ENCODE measurements at places on chromosomes 2 and 18.

DNA sequence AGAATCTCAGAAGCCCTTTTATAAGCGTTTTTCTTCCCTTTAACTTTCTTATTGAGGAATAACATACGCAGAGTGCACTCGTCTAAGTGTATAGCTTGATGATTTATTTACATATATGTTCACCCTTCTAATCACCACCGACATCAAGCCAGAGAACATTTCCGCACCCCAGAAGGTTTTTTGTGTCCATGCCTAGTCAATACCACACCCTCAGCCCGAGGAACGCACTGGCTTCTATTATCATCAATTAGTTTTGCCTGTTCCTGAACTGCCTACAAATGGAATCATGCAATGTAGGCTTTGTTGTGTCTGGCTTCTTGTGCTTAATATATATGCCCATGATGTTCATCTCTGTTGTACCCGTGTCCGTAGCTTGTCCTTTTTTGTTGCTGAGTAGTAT is 27.7 kb downstream of the SDC1 start:
- no peak for DNase-seq

GRCh38 chr18:45738660-45739059 is 14.7 kb downstream of the SLC14A1 start:
- no peak for DNase-seq

- DNase-seq, result no peak
Measured at GRCh38 chr2:71419976-71420375, 33.4 kb upstream of the DYSF start.

DNA sequence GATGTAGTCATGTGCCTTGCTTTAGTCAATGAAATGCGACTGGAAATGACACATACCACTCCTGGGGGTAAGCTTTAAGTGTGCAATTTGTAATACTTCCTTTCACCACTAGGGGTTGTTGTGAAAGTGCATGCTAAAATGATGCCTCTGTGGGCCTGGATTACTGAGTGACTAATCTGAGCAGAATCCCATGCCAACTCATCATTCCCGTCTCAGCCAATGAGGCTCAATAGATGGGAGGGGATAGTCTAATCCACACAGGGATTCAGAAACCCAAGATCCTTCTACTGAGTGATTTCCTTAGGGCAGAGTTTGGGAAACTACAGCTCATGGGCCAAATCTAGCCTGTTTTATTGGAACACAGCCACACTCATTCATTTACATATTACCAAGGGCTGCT is 54.0 kb downstream of the HRH4 start:
- no peak for DNase-seq

DNA sequence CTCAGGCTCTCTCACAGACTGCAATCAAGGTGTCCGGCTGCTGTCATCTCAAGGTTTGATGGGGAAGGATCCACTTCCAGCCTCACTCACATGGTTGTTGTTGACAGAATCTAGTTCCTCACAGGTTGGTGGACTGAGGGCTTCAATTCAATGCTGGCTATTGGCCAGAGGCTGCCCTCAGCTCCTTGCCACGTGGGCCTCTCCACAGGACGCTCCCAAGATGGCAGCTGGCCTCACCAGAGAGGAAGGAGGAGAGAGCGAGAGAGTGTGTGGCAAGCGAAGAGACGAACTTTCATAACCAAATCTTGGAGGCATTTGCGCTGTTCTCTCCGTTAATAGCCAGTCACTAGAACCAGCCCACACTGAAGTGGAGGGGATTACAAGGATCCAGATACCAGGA is 13.5 kb upstream of the DNMT3A start:
- DNase-seq, result no peak

- DNase-seq, result no peak
Measured at GRCh38 chr2:119291588-119292167, 68.0 kb downstream of the STEAP3 start.

- DNase-seq, result no peak
Measured at GRCh38 chr18:3305933-3306332, 44.0 kb downstream of the MYL12B start.

DNA sequence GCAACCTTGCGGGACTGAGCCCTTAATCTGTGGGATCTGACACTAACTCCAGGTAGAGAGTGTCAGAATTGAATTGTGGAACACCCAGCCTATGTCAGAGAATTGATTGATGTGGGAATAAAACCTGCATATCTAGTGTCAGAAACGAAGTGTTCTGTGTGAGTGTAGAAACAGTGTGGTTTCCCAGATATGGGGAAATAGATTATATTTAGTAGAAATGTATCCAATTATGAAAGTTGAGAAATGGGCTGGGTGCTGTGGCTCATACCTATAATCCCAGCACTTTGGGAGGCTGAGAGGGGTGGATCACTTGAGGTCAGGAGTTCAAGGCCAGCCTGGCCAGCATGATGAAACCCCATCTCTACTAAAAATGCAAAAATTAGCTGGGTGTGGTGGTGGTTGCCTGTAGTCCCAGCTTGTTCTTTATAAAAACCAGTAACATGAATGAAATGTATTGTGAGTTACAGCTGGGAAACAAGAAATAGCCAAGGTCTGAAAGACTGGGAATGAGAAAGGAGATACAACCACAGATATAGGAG is 4.3 kb upstream of the TP53I3 start:
- no peak for DNase-seq

DNA sequence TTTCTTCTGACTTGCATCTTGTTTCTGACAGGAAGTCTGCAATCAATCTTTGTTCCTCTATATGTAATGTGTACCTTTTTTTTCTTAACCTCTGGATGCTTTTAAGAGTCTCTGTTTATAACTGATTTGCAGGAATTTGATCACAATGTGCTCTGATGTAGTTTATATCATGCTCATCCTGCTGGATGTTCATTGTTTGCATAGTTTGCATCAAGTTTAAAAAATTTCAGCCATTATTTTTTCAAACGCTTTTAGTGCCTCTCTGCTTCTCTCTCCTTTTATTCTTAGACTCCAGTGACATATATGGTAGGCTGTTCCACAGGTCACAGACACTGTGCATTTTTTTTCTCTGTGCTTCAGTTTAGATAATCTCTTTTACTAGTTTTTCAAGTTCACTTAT is 23.9 kb downstream of the RBKS start:
- no peak for DNase-seq

DNA sequence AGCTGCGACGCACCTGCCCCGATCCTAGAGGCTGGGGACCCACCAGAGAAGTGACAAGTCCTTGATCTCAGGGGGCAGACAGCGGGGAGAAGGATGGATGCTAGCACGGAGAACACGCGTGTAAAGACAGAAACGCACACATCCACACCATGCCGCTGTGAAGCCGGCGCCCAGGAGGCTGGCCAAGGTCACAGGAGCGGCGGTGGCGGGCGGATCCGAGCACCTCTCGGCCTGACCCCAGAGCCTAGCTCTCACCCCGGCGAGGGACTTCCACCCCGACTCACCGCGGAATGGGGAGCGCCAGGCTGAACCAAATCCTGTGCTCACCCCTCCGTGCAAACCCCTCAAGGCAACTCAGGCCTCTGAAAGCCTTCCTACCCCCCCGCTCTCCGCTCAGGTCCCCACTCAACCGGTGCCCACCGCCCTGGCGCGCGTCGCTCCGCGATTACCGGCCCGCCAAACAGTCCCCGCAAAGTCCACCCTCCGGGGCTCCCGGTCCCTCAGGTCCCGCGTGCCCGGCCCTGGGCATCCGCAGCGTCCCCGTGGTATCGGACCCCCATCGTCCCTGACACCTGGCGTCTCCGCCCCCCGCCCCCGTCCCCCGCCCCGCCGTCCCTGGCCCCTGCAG is 460 bp upstream of the LRRFIP1 start:
- DNase-seq, result no peak

DNA sequence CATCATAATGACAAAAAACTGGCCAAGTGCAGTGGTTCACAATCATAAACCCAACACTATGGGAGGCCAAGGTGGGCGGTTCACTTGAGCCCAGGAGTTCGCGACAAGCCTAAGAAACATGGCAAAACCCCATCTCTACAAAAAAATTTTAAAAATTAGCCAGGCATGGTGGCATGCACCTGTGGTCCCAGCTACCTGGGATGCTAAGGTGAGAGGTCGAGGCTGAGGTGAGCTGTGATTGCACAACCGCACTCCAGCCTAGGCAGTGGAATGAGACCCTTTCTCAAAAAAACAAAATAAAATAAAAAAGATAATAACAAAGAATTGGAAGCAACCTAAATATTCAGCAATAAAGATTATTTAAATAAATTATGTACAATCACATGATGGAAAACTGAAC is 21.8 kb downstream of the PSTPIP2 start:
- DNase-seq, result no peak

GRCh38 chr18:27787547-27787946 is 389.4 kb downstream of the CDH2 start:
- DNase-seq, result peak; percentile 15

DNA sequence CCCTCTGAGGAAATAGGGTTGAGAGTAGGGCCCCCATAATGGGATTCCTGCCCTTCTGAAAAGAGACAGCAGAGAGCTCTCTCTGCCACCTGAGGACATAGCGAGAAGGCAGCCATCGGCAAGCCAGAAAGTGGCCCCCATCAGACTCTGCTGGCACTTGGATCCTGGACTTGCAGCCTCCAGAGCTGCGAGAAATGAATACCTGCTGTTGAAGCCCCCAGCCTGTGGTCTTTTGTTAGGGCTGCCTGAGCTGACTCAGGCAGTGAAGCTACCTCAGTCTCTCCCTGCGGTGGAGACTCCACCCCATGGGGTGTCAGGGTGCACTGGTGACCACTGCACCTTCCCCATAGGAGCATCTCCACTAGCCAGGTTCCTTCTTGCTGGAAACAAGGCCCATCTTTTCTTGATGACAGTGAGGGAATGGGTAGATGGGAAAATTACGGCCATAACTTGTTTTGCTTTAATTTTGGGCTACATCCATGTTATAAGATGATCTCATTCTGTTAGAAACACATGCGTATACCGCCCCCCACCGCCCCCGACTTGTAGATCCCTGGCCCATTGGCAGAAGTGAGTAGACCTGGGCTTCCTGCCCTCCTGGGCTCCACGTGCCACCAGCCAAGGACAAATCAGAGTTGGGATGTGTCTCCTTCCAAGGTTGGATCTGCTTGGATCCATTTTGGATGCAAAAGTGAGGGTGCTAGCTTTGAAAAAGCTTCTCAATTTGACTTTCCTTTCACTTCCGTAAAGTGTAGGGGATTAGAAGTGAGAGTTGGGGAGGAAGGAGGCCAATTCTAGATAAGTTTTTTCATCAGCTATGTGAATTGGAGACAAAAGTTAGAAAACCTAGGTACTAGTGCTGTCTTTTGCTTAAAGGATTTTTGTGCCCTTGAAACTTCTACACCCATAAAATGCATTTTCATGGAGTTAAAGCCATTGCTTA is 42.9 kb downstream of the NCK2 start:
- DNase-seq, result no peak

GRCh38 chr2:158603986-158604385 is 147.2 kb downstream of the PKP4 start:
- no peak for DNase-seq

DNA sequence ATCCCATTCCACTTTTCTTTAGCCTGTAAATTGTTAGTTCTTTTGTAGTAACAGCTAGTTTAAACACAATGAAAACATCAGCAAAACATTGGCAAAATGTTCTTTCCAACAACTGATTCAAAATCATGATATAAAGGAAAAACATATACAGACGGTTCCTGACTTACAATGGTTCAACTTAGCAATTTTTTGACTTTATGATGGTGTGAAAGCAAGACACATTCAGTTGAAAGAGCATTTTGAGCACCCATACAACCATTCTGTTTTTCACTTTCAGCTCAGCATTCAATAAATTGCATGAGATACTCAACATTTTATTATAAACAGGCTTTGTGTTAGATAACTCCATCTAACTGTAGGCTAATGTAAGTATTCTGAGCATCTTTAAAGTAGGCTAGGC is 185.1 kb downstream of the NOL4 start:
- DNase-seq, result no peak

GRCh38 chr2:190526105-190526750 is 8.3 kb downstream of the NEMP2 start:
- no peak for DNase-seq

DNA sequence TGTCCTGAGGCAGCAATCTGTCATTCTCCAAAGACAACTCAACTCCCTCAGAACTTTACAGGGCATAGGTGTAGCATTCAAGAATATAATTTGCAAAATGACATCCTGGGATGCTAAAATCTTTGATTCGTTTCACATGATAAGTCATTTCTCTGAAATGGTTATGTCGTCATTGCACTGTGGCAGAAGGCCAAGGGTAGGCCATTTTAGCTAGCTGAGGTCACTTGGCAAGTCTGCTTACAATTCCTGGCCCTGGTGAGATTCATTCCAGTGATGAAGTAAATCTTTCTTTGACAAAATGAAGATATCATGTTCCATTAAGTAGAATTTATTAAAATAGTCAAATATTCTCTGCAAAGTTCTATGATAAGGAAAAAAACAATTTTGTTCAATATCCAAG is 1410.3 kb upstream of the LRRTM1 start:
- DNase-seq, result no peak

- DNase-seq, result no peak
Measured at GRCh38 chr18:68793951-68794350, 3.9 kb upstream of the CCDC102B start.

- DNase-seq, result peak; percentile 91
Measured at GRCh38 chr18:63376538-63376937, 9.5 kb upstream of the KDSR start.

GRCh38 chr2:114461116-114461515 is 18.7 kb downstream of the DPP10 start:
- no peak for DNase-seq

DNA sequence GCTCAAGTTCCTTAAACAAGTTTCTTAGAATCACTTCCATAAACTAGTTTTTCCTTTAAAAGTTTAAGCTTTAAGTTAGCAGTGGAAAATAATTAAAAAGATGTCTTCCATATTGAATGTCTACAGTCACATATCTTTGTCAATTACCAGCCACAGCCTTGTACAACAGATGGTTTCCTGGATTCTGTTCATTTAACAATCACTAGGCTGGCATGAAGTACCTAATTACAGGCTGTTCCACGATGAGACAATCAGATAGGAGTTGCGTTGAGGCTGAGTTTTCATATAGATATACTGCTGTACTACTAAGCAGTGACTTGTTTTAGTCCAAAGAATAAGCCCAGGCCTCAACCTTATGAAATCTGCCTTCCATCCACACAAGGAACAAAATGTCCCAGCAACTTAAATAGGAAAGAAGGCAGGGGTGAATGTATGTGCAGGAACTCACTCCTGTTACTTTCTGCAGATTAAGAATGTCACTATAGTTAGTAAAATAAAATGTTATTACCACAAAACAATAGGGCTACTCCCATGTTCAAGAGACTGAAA is 131.0 kb downstream of the ZAP70 start:
- peak; percentile 8 for DNase-seq

- no peak for DNase-seq
Measured at GRCh38 chr2:222430681-222431080, 6.3 kb downstream of the SGPP2 start.

DNA sequence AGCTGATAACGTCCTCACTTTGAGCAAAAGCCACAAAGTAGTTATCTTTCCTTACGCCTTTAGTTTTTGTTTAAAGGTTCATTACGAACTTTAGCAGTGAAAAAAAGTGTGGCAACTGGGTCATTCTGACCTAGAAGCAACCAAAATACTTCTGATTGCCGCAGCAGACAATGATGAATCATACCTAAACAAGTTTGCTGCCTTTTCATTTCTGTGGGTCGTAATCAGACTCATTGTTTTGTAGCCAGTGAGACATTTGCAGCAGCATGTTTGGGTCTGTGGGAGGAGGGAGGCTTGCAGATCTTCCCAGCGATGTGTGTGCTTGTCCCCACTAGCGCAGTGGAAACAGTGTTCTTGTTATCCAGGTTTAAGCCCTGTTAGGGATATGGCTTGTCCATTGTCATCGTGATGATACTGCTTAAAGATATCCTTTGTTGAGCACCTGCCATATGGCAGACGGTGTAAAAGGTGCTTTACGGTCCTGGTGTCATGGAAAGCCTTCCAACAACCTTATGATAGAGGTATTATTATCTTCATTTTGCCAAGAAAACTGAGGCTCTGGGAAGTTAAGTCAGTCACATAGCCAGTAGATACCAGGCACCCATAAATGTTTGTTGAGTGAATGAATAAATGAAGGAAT is 1.3 kb upstream of the GREB1 start:
- DNase-seq, result peak; percentile 15
